ENCODE measurements at places on chromosomes 3 and 15.
A peak's percentile ranks its signal among the peaks of the same experiment; 100 is the strongest.

DNA sequence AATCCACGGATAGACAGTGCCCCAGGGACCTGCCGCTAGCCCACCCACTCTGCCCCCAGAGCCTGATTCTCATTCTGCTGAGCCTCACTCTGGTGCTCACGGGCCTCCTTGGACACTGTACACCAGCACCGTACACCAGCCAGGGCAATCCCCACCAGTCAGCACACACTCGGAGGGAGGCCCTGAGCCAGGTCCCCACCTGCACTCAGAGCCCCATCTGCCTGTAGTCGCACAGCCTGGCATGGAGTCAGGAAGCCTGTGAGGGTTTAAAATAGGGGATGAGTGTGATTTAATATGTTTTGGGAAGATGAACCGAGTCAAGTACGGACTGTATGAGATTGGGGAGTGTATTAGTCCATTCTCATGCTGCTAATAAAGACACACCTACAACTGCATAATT lies 223.0 kb downstream of the SLCO3A1 start:
- no peak for DNase-seq

- DNase-seq, result no peak
These were observed 4.6 kb downstream of the WDR93 start for GRCh38 chr15:89695198-89695597.

- no peak for DNase-seq
These were observed 70.6 kb upstream of the BHLHE40 start for GRCh38 chr3:4908433-4909156.

DNA sequence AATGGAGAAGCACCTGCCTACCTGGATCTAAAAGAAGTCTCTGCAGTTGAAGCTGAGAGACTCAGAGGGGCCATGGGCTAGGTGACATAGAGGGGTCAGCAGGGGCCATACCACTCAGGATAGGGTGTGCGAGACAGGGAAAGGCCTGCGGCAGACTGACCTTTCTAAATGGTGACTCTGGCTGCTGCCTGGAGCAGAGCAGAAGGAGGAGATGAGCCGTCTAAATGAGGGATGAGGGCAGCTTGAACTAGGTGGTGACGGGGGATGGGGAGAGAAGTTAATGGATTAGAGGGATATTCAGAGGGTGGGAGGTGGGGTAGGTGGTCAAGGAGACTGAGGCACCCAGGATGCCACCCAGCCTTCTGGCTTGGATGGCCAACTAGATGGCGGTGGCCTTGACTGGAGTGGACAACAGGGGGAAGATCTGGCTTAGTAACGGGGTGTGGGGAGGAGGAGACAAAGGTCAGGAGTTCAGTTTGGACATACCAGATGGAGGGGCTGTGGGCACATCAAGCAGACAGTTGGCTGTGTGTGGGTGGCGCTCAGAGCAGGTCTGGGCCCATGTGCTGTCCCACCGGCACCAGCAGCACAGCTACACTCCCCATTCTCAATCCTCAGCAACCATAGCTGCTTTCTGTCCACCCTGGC lies 3.2 kb upstream of the ITIH1 start:
- no peak for DNase-seq

- peak; percentile 39 for DNase-seq
These were observed 2.2 kb upstream of the ITIH1 start for GRCh38 chr3:52774901-52775864.

GRCh38 chr3:59605318-59605717 lies 555.5 kb upstream of the CFAP20DC start:
- DNase-seq, result no peak

- DNase-seq, result no peak
These were observed 765 bp upstream of the UBE2E2 start for GRCh38 chr3:23202203-23202920.

DNA sequence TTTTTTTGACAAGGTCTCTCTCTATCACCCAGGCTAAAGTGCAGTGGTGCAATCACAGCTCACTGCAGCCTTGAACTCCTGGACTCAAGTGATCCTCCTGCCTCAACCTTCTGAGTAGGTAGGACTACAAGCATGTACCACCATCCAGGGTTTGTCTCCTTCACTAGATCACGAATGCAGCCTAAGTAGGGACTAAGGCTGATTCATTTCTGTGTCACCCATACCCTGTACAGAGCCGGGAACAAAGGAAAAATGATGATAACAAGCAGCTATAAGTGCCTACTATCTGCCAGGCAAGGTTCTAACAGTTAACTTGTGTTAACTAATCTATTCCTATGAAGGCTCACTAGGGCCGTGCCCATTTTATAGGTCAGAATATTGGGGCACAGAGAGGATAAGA lies 7.0 kb downstream of the TMEM40 start:
- DNase-seq, result no peak

- DNase-seq, result no peak
These were observed 21.9 kb upstream of the ZBTB38 start for GRCh38 chr3:141346418-141346817.

- no peak for DNase-seq
These were observed 495.7 kb upstream of the CBLB start for GRCh38 chr3:106364477-106364876.

GRCh38 chr15:65641768-65642475 lies 20.2 kb downstream of the SLC24A1 start:
- no peak for DNase-seq

GRCh38 chr3:194271460-194272035 lies 79.6 kb downstream of the CPN2 start:
- DNase-seq, result no peak

DNA sequence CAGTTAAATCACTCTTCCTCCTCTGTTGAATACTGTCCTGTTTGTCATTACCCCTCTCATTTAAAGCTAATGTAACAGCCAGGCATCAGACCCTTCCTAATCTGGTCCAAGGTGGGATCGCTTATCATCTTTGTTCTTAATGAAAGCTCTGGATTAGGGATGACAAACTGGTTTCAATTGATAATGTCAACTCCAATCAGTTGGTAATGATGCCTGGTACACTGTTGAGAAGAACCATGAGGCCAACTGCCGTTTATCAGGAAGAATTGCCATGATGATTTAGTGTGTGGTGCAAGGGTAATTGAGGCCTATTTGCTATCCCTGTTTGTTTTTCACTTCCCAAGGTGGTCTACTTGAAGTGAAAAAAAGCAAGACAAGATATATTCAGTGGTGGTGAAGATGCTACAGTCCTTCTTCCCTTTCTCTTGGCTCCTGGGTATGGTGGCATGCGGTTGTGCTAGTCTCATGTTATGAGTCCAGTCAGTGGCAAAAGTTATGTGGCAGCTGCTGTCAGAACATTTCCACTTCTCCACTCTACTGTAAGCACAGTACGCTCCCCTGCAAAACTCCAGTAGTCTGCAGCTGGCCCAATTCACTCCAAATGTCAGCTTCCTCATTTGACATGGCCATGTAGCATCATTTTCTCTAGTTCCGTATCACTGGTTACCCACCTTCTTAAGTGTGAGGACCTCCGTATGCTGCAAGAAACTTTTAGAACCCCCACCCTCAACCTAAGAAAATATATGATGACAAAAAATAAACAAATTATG lies 72.5 kb downstream of the MORC1 start:
- no peak for DNase-seq

DNA sequence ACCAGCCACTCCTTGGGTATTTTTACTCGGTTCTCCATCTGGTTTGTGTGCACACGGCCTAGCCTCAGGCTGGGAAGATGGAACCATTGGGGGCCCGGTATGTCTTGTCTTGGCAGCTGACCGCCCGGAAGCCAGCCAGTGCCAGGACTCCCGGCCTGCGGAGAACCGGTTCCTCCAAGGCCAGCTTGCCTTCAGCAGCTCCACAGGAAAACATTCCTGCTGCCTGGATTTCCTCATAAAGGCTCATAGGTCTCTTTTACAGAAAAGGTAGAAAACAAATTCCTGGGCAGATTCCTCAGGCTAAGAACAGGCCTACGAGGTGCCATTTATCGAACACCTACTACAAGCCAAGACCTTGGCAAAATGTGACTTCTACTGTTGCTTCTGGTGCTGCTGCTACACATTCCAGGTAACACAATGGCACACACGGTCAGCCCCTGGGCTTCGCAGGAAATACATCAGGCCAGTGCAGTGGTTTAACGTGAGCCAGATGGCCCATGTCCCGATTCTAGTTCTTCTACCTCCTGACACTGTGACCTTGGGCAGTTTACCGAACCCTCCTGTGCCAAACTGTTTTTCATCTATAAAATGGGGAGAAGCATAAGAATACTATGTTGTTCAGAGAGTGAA lies 141.8 kb downstream of the OPA1 start:
- DNase-seq, result no peak

DNA sequence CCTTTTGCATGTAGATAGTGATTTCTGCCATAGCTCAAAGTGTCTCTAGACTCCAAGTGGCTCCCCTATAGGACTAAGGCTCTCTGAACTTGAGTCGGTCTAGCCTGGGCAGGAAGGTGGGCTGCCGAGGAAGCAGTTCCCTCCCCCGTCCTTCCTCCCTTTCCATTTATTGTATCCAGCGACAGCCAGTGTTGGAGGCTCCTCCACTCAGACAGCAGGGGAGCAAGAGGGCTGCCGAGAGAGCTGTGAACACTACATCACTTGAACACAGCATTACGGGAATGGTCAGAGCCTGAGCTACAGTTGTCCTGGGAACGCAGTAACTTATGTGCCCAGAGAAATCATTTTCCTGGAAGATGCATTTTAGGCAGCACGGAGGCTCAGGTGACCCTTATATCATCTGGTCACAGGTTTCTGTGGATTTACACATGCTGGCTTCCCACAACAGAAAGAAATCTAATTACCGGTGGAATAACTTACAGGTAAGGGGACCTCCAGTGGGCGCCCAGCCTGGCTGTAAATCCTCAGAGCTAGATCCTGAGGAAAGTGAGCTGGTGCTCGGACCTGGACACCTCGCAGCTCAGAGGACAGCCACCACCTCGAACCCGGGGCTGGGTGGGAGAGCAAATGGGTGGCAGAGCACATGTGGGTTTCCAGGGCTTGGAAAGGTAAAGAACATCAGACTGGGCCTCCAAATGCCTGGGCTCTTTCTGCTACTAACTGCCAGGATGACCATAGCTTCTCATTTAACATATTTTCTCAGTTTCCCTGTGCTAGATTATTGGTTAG lies 197.1 kb downstream of the UACA start:
- DNase-seq, result no peak

- no peak for DNase-seq
These were observed 38.1 kb downstream of the TLE3 start for GRCh38 chr15:70059476-70060213.

DNA sequence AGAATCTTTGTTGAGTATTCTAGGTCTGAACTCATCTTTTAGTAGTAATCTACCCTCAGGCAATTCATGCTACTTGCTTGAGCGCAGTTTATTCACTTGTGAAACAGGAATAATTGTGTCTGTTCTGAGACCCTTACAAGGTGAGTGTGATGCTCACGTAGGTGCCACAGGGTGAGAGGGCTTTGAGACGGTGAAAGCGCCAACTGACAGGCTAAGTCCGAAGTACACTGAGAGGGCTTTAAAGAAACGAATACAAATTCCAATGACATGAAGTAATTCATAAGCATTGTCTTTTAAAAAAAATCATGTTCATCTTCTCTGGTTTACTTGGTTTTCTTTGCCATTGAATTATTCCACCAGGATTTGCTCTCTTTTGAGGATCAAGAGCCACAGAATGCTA lies 393.7 kb upstream of the RGMA start:
- no peak for DNase-seq

DNA sequence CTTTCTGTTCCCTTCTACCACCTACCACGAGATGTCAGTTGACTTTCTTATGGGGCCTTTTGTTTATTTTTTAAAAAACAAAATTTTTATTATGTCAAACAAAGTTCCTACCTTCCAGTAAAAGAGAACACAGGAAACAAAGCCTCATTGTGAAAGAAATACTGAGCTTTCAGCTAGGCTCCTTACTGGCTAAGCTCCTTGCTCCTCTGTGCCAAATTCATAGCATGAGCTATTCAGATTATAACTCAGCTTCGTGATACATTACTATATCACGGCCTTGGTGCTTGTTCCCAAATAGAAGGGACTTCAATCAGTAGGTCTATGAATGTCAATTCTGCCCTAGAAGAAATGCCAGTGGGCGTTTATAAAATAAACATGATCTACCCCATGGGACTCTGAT lies 145.8 kb upstream of the CHRM5 start:
- DNase-seq, result no peak

- DNase-seq, result no peak
These were observed 713.3 kb upstream of the EPHA6 start for GRCh38 chr3:96101006-96101560.

GRCh38 chr3:29065211-29065785 lies 215.6 kb upstream of the RBMS3 start:
- no peak for DNase-seq

DNA sequence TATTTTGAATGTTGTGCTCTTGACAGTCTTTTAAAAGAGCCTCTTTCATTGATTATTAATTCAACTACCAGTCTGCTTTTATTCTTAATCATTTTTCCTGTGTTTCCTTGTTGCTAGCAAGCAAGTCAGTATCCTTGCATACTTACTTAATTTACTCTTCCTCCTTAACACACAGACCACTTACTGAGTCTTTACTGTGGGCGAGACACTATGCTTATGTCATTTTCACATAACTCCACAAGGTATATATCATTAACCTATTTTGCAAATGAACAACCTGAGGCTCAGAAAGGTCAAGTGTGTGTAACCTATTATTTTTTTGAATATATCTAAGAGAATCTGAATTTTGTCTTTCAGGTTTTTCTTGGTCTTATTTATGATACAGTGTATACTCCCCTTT lies 130.9 kb downstream of the WDR76 start:
- no peak for DNase-seq

- no peak for DNase-seq
These were observed 16.6 kb upstream of the KLF13 start for GRCh38 chr15:31309893-31310606.

DNA sequence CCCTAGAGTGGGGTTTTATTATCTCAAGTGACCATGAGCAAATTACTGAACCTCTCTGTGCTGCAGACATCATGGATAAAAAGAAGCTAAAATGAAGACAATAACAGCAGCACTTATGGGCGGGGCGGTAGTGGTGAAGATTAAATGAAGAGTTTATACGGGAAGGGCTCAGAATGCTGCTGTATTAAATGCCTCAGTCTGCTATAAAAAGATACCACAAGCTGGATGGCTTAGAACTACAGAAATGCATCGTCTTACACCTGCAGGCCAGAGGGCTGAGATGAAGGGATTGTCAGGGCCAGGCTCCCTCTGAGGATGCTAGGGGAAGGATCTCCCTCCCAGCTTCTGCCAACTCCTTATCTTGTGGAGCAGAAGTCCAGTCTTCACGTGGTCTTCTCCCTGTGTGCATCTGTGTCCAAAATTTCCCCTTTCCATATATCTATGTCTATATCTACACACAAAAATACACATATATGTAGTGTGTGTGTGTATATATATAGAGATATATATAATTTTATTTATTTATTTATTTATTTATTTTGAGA lies 2.9 kb downstream of the ALG1L2 start:
- DNase-seq, result no peak

- no peak for DNase-seq
These were observed 33.3 kb upstream of the CLASP2 start for GRCh38 chr3:33751336-33751735.

DNA sequence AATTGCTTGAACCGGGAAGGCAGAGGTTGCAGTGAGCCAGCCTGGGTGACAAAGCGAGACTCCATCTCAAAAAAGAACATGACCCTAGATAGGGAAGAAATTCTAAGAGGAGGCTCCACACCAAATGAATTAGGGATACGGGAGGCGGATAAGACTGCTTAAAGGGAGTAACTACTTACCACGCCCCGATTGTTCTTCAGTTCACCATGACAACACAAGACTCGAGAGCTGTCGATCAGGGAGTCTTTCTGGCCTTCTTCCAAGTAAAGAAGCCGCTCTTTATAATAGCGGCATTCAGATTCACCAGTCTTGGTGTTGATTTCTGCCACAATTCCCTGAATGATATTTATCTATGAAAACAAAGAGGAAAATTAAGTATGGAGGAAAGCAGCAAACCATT lies 53.9 kb upstream of the TASOR start:
- no peak for DNase-seq
